Smooth muscle cell of the brain vasculature (primary cell): ENCODE measurements at places on chromosomes 5 and 9.

GRCh38 chr9:88391236-88391635 lies 3.0 kb downstream of the SPIN1 start:
- no peak for DNase-seq

DNA sequence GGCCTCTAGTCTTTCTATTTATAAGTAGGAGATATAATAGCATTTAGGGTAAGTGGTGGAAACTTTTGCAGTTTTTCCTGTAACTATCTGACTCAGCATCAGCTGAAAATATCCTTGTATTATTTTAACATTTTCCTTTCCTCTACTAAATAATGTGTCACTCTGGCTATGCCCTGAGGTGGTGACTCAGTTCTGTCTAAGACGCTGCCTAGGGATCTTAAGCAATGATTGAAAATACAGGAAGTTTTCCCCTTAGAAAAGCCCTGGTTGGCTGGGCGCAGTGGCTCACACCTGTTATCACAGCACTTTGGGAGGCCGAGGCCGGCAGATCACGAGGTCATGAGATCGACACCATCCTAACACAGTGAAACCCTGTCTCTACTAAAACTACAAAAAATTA lies 9.3 kb upstream of the EDIL3 start:
- no peak for DNase-seq

- DNase-seq: no peak
Observed at GRCh38 chr9:99537996-99538395, 283.7 kb upstream of the NR4A3 start.

- DNase-seq: no peak
Observed at GRCh38 chr5:141492168-141492885, 3.4 kb downstream of the PCDHGC5 start.

DNA sequence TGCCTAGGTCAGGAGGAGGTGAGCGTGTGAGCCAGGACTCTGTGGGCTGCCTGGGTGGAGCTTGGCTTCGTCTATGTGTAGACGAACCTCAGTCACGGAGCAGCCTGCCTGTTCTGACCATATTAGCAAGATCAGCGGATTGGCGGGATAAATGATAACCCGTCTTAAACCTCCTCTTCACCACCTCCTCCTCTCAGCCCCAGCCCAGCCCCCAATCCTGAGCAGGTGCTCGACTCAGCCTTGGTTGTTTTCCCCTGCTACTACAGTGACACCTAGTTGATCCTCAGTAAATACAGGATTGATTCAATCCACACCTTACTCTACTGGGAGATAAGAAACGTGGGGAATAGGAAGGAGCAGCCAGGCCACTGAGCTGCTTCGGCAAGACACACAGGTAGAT lies 286.1 kb downstream of the IRX2 start:
- no peak for DNase-seq

- no peak for DNase-seq
Observed at GRCh38 chr5:132425009-132425937, 55.8 kb downstream of the SLC22A5 start.

- DNase-seq: no peak
Observed at GRCh38 chr5:1130218-1130946, 18.5 kb upstream of the SLC12A7 start.

DNA sequence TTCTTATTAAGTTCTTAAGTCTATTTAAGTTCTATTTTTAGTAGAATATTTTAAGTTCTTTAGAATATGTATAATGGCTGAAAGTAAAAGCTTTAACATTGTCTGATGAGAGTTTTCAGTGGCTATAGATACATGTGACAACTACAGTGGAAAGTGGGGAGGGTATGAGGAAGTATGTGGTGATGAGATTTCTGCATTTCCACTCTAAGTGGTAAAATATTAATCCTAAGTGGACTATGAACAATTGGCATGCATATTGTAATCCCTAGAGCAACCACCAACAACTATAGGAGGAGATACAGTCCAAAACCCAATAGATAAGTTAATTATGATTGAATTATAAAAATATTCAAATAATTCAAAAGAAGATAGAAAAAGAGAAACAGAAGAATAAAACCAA lies 183.6 kb downstream of the GADD45G start:
- no peak for DNase-seq

GRCh38 chr5:144406442-144406841 lies 235.8 kb downstream of the KCTD16 start:
- DNase-seq: no peak

DNA sequence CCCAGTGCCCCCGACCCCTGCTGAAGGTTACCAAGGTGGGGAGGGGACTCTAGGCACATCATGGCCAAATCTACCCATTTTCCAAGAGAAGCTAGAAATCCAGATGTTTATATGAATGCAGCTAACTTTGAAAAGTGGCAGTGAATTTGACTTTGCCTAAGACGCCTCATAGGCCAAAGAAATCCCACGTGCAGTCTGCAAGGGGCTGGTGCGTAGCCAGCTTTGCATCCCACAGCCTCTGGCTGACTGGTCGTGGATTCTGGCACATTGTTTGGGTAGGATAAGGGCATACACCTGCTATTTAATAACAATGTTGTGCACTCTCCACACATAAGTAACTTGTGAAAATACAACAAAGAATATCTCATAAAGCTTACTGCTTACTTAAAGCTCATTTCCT lies 3.5 kb upstream of the GADD45G start:
- no peak for DNase-seq

DNA sequence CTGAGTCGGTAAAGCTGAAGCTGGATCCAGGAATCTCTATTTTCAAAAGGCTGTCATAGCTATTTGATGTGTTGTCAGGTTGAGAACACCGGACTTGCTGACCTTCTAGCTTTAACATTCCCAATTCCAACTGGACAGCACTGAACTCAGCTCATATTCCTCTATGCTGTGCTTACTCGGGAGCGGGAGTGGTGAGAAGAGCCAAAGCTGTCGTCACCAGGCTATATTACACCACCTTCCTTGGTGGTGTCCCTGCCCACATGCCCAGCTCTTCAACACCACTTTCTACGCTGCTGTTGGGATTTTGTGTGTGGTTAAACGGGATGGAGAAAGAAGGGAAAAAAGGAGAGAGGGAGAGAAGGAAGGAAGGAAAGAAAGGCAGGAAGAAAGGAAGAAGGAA lies 653.6 kb downstream of the RAB3C start:
- DNase-seq: no peak
